ENCODE measurements at places on chromosomes 11 and 22. TPM values are rescaled to one million over a fixed set of nuclear protein-coding genes. Genes with fewer than 3 reads are reported as not detected.

RBMXL2 gene
- total RNA-seq: not detected

GRCh38 chr11:45599161-45599943 lies 66.1 kb downstream of the CHST1 start:
- no peak for DNase-seq

DNA sequence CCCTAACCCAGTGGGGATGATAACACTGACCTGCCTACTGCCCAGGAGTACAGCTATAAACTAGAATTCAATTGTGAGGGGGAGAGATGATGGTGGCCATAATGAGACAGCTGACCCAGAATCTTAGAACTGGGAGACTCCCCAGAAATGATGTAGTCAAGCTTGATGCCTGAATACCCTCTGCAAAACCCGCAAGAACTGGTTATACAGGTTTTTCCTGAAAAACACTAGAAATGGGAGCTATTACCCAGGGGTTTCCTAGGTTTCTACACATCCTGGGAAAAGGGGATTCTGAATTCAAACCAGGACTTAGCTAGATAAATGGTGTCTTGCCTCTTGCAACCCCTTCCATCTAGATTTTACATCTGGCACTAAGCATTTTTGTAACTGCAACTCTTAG lies 113.8 kb upstream of the NARS2 start:
- DNase-seq: no peak

DNA sequence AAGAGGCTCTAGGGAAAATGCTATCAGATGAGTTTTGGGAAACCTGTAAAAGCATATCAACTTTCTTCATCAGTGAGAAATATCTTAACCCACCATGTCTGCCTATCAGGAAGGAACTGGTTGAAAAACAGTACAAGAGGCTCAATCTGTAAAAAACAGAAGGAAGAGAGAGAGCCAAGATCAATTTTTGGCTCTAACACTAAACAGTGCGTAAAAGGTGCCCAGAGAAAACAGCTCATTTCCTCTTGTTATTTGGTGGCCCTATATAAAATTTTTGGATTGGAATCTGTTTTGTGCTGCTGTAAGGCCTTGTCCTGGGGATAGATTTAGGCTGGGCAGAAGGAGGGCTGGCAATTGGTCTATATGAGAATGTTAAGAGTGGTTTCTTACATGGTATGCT lies 12.1 kb downstream of the MS4A2 start:
- DNase-seq: no peak

DNA sequence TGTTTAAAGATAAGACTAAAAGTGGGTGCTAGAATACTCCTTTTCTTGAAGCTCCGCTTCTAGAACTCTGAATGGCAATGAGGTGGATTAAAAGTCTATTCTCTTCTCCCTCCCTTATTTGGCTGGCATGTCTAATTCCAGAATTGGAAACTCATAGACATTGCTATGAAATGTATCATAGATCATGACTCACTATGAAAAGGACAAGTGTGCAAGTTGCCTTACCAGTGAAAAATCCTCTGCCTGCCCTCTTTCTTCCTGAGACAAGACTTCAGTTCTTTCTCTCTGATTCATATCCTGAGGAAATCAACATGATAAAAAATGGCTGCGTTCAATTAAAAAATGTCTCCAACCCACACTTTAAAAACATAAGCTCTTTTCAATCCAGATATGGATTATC lies 73.2 kb upstream of the BLID start:
- no peak for DNase-seq

- peak; percentile 79 for DNase-seq
These were observed 357.3 kb downstream of the CTTN start for GRCh38 chr11:70755410-70756158.

SOX6 gene
- 29.0 TPM for total RNA-seq

DNA sequence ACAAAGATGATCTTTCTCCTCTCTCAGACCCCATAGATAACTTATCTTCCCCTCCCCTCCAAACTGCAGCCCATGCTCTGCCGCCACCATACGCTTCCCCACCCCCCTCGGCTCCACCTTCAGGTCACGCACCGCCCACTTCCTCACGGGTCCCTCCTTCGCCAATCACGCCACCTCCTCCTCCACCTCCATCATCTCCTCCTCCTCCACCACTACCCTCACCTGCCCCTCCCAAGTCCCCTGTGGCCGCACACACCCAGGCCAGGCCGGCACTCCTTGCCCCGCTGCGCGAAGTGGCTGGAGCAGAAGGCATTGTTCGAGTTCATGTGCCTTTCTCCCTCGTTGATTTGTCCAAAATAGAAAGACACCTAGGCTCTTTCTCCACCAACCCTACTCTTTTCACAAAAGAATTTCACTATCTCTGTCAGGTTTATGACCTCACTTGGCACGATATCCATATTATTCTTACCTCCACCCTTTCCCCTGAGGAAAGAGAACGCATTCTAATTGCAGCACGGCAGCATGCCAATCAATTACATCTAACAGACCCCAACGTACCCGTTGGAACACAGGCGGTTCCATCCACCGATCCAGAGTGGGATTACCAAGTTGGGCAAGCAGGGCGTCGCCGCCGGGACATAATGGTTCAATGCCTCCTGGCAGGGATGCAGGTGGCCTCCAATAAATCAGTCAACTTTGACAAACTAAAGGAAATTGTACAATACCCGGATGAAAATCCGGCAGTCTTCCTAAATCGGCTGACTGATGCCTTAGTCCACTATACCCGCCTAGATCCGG lies 12.3 kb upstream of the OR56A3 start:
- DNase-seq: no peak

DNA sequence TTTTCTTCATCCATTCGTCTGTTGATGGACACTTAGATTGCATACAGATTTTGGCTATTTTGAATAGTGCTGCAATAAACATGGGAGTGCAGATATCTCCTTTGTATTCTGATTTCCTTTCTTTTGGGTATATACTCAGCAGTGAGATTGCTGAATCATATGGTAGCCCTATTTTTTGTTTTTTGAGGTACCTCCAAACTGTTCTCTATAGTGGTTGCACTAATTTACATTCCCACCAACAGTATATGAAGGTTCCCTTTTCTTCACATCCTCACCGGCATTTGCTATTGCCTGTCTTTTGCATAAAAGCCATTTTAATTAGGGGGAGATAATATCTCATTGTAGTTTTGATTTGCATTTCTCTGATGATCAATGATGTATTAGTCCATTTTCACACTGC lies 96.1 kb downstream of the PRR5L start:
- no peak for DNase-seq
